Astrocyte (in vitro differentiated cells and primary cell): ENCODE measurements at places on chromosomes 13 and 19. TPM values are rescaled to one million over a fixed set of nuclear protein-coding genes. Genes with fewer than 3 reads are reported as not detected.

TSHZ3 gene
- total RNA-seq, result 6.1 and 7.9 TPM in 2 replicates

DNA sequence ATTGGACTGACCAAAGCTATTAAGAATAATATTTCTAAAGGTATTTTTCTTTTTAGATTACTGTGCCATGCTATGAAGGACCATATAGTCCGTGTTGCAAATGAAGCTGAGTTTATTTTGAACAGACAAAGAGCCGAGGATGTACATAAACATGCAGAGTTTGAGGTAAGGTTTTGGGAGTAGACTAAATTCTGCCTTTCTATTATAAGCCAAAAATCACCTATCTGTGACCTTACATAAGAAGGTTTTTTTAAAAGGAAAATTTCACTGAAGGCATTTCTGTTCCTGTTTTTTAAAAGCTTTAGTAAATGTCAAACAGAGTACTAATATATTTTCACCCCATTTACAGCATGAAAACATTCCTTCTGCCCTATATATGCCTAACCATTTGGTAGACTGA lies 127.4 kb downstream of the MAB21L1 start:
- H3K4me3 ChIP-seq, result no peak overlapping the region
- H3K27ac ChIP-seq, result no peak overlapping the region
- no peaks in the 10 kb centered on the region for H3K36me3 ChIP-seq
- H3K27me3 ChIP-seq, result no peaks in the 10 kb centered on the region

DNA sequence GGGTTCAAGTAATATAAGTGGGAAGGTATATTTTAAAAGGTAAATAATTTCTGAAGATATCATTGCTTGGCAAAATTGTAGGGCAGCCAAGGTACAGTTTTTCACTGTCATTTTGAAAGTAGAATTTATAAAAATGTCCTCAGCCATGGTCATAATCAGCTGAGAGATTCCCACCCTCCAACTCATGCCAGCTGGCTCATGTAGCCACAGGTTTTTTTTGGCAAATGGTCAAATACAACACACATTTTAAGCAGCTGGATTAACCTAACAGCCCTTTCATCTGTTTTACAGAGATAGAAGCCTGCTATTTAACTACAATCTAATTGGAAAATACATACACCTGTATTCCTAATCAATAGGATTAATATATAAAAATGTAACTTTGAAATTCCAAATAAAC lies 619.2 kb upstream of the SGCG start:
- no peak for DNase-seq
- no peak overlapping the region for H3K4me3 ChIP-seq
- H3K27ac ChIP-seq, result no peak overlapping the region
- H3K36me3 ChIP-seq, result no peaks in the 10 kb centered on the region
- no peaks in the 10 kb centered on the region for H3K4me1 ChIP-seq
- no peaks in the 10 kb centered on the region for H3K27me3 ChIP-seq

DNA sequence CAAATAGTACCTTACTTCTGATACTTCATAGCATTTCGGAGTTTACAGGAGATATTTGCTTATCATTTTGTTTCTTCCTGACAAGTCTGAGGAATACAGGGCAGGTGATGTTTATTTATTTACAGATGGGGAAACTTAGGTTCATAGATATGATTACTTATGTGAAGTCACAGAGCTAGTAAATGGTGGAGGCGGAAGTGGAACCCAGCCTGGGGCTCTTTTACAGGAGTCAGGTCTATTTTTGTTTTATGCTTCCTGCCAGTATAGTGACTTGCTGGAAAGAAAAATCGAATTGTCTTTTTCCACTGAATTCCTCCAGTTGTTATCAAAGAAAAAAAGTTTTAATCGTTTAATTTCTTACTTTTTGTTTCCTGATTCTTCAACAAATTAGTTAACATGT lies 66.5 kb downstream of the DGKH start:
- H3K4me3 ChIP-seq, result no peak overlapping the region
- no peaks in the 10 kb centered on the region for H3K36me3 ChIP-seq
- no peak overlapping the region for H3K27ac ChIP-seq
- DNase-seq, result no peak
- peaks cover 6% of the 10 kb centered on the region for H3K4me1 ChIP-seq
- no peaks in the 10 kb centered on the region for H3K27me3 ChIP-seq

DNA sequence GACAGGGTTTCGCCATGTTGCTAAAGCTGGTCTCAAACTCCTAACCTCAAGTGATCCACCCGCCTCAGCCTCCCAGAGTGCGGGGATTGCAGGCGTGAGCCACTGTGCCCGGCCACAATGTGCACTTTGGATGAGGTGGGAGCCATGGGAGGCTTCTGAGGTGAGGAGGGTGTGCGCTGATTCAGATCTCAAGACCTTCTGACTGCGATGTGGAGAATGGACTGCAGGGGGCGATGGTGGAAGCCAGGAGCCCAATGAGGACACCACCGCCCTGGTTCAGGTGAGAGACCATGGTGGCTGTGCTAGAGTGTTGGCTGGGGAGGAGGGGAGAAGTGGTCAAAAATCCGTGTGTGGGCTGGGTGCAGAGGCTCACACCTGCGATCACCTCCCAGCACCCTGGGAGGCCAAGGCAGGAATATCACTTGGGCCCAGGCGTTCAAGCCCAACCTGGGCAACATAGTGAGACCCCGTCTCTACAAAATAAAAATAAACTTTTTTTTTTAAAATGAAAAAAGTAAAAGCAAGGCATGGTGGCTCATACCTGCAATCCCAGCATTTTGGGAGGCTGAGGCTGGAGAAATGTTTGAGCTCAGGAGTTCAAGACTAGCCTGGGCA lies 5.6 kb downstream of the INAFM1 start:
- DNase-seq, result no peak
- no peaks in the 10 kb centered on the region for H3K27me3 ChIP-seq
- H3K36me3 ChIP-seq, result no peaks in the 10 kb centered on the region
- no peak overlapping the region for H3K27ac ChIP-seq
